WTC11 (cell line): ENCODE measurements at places on chromosomes 4 and X. TPM values are rescaled to one million over a fixed set of nuclear protein-coding genes. Genes with fewer than 3 reads are reported as not detected.

- DNase-seq = peak; percentile 64
These were observed 214.8 kb downstream of the CRLF2 start for GRCh38 chrX:997631-998137.

- DNase-seq = no peak
These were observed 221.0 kb upstream of the GPRIN3 start for GRCh38 chr4:89528526-89529133.

GRCh38 chr4:42309361-42310260 is 87.7 kb upstream of the SHISA3 start:
- DNase-seq = no peak

- peak; percentile 54 for DNase-seq
These were observed 58.0 kb upstream of the DDX3X start for GRCh38 chrX:41275661-41276609.

GRCh38 chr4:149409146-149409545 is 406.5 kb downstream of the IQCM start:
- no peak for DNase-seq

GRCh38 chr4:142984871-142985585 is 138.9 kb upstream of the INPP4B start:
- DNase-seq = peak; percentile 18

DNA sequence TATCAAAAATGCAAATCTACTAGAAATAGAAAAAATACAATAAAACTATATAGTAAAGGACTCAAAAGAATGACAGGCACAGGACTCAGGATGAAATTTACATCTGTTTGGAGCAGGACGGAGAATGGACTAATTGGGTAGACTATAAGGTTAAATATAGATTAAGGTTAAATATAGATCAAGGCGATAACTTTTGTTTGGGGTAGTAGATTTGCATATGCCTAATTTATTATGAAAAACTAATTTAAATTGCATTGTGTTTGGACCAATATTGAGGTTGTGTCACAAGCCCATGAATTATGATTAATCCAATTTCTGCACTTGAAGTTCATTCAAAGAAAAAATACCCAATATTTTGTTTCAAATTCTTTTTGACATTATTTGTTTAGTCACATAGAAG is 31.0 kb downstream of the MTHFD2L start:
- DNase-seq = no peak

DNA sequence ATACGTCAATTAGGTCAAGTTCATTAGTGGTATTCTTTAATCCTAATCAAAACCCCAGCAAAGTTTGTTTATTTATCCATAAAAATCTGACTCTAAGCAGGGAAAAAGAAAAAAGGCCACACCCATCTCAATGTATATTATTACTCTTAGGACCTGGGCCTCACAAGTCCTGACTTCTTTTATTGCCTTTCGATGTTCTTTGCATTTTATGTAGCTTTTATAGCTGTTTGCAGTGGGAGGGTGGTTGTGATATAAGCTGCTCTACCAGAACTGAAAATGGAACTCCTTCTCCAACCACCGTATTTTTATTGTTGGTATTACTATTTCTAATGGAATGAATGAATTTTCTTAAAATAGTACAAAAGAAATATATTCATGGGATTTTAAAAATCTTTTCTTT is 163.3 kb upstream of the FAM47C start:
- DNase-seq = no peak

DNA sequence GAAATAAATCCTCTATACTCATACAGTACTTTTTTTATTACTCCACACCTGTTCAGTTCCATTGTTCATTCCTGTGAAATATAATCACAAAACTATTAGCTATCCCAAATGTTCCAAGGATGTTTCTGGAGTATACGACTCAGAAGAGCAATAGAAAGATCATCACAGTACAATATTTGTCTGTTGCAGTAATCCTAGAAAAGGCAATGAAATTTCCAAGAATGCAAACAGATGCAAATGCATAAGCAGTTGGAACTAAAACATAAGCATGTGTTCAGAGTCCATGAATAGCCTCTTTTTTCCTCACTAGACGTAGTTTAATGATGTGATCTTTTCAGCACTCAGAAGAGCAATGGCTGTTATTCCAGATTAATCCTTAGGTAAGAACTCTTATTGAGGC is 55.2 kb downstream of the RTL3 start:
- DNase-seq = no peak

GRCh38 chr4:24248674-24249630 is 335.4 kb downstream of the DHX15 start:
- DNase-seq = no peak

GRCh38 chr4:99205153-99205979 is 13.7 kb downstream of the ADH6 start:
- no peak for DNase-seq

GRCh38 chr4:184024637-184025036 is 119.5 kb downstream of the STOX2 start:
- no peak for DNase-seq

DNA sequence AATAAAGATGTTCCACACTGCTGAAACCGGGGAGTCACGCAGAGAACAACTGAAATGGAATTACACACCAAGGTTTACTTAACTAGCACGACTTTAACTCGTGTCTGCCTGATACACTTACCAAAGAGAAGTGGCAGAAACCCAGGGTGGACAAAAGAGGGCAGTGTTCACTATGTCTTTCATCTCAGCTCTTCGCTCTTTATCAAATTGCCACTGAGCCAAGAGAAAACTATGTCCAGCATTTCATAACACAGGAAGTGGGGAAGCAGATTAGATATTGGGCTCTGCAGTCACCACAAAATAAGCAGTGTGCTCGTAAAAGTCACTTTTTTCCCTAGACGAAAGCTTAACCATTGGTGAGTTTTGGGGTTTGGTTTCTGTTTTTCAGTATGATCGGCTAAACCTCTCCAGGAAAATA is 155.7 kb downstream of the CHIC2 start:
- DNase-seq = no peak

DNA sequence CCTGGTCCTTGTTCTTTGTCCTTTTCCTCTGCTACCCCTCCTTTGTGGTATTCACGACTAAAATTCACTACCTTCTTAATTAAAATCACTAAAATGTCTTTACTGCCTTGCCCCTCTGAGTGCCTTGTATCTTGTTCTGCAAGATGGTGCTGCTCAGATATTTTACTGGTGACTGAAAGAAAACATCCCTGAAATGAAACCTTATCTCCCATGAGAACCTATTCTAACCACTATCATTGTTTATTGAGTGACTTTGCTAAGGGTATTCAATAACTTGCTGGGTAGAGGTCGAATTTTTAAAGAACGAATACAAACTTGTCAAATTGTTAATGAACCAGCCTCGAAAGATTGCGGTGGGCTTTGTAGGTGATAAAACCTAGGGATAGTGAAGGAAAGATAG is 52.8 kb downstream of the SPRY1 start:
- no peak for DNase-seq

- DNase-seq = no peak
These were observed 210.4 kb downstream of the PALLD start for GRCh38 chr4:168707205-168707604.

GRCh38 chr4:184064877-184065276 is 152.8 kb downstream of the ENPP6 start:
- DNase-seq = no peak

DNA sequence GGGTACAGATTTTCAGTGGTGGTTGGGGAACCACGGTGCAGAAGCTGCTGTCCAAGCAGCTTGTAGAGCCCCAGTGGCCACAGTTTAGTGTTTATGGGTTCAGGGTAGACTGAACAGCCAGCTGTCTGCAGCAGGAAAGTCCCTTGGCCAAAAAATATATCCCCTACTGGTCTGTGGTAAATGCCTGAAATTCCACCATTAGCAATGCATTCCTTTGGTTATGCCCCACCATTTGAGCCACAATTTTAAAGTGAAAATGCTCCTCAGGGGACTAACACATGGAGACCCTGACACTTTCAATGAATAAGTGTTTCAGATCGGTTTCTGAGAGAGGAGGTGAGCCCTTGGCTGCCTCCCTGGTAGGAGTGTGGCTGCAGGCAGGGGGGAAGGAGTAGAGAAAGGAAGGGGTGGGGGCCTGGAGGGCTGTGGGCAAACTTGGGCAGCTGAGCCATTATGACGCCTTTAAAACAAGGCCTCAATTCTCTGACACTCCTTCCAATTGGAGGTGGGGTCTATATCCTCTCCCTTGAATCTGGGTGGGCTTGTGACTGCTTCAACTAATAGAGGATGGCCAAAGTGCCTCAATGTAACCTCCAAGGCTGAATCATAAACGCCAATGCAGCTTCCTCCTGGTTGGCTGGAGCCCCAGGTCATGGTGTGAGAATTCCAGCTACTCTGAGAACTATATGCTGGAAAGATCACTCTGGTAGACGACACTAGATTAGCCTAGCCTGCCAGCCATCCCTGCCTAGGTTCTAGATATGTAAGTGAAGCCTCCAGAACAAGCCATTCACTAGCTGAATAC is 75.8 kb upstream of the ATP6AP2 start:
- DNase-seq = no peak

DNA sequence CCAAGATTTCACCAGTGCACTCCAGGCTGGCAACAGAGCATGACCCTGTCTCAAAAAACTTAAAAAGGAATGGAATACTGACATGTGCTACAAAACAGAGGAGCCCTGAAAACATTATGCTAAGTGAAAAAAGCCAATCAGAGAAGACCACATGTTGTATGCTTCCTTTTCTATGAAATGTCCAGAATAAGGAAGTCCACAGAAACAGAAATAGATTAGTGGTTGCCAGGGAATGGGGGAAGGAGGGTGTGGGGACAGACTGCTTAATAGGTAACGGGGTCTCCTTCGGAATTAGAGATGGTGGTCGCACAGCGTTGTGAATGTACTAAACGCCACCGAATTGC is 30.1 kb upstream of the KIAA0232 start:
- no peak for DNase-seq

- DNase-seq = no peak
These were observed 34.3 kb downstream of the PAPSS1 start for GRCh38 chr4:107685740-107686139.

DNA sequence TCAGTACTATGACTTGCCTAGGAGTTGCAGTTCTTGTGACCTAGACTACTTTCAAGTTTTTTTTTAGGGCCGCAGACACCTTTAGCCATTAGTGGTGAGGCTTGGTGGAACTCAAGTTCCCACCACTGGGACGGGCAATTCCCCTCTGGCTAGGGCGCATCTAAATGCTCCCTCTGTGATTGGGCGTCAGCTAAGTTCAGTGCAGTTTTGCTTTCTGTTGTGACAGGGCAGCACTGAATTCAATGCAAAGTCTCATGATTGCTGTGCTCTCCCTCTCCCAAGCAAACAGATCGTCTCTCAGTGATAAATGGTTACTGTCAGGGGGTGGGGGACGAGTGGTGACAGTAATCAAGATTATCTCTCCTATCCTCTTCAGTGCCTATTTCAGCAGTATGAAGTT is 52.7 kb upstream of the FRMPD3 start:
- DNase-seq = no peak

- no peak for DNase-seq
These were observed 818.4 kb upstream of the GRID2 start for GRCh38 chr4:91485415-91485814.

GRCh38 chr4:65646136-65646535 is 24.2 kb downstream of the EPHA5 start:
- no peak for DNase-seq

GRCh38 chr4:53456178-53456577 is 78.7 kb downstream of the FIP1L1 start:
- no peak for DNase-seq

GRCh38 chr4:6529021-6529420 is 46.0 kb upstream of the MAN2B2 start:
- DNase-seq = no peak

- no peak for DNase-seq
These were observed 36.9 kb upstream of the ADGRA3 start for GRCh38 chr4:22552812-22553211.

- DNase-seq = no peak
These were observed 134.5 kb upstream of the KLF3 start for GRCh38 chr4:38529189-38530115.

DNA sequence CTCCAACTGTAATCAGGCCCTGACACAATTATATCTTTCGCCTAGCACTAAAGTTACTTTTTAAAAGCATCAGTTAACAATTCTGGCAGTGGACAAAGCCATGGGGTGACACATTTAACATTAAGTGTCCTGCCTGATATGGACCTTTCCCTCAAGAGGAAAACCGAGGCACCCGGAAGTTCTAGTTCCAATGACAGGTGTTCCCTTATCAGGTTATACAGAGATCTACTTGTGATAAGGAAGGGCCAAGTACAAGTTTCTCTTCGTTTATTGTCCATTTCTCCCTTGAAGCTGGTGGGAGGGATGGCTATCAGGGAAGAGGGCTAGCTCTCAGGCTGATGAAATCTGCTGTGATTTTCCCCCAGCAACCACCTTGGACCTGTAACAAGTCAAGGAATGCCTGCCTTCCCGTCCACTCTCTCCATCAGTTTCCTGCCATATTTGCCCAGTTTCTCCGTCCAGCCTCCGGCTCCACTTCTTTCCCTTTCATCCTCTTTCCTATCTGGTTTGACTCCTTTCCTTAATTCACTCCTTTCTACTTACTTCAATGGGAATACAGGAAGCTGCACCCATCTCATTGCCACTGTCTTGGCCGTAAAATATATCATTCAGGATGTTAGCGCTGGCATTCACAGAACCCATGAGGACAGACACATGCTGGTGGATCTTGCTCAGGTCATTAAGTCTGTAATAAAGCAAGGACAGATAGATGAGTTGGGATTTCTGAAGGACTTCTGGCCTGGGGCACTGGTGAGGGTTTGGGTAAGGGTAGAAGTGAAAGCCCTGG is 95.0 kb downstream of the DGKK start:
- no peak for DNase-seq

DNA sequence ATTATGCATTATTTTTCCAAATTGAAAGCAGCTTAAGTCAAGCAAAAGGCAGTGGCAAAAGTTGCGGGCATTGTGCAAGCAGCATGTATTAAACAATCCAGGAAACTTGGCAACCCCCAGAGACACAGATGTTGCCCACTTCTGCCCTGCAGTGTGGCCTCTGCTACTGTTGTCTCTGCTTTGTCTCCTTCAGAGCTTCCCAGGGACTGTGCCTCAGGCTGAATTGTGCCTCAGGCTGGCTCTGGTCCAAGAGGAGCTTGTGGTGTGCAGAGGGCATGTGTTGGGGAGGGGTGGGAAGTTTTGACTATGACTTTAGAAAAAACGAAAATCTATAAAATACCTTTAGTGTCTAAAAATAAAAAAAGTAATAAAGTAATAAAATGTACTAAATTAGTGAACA is 201.4 kb downstream of the CCSER1 start:
- DNase-seq = no peak

Gene BEX1
- 45.2 to 49.3 TPM (median 46.8 TPM) in 3 replicates for total RNA-seq

Gene CXCL8
- total RNA-seq = not detected in 3 replicates

Gene PTCHD1
- total RNA-seq = 3.2 to 4.2 TPM (median 3.7 TPM) in 3 replicates

Gene DCAF8L2
- not detected in 3 replicates for total RNA-seq

Gene GRIA3
- 3.8 to 5.3 TPM (median 4.2 TPM) in 3 replicates for total RNA-seq

Gene RNF150
- total RNA-seq = 5.9 to 7.4 TPM (median 7.0 TPM) in 3 replicates

Gene FGF2
- total RNA-seq = 115 to 134 TPM (median 127 TPM) in 3 replicates

Gene OTUD6A
- 0.13 to 0.18 TPM (median 0.14 TPM) in 3 replicates for total RNA-seq

Gene AKAP4
- total RNA-seq = not detected in 3 replicates

Gene GAGE12E
- total RNA-seq = not detected in 3 replicates

Gene RHOXF2B
- 0.23 TPM in 1 of 3 replicates, not detected in the others for total RNA-seq

Gene FRAS1
- 77.8 to 82.0 TPM (median 78.1 TPM) in 3 replicates for total RNA-seq

Gene CTAG1B
- total RNA-seq = not detected in 3 replicates

Gene FANCB
- total RNA-seq = 12.3 to 13.2 TPM (median 13.2 TPM) in 3 replicates

Gene MAGEB17
- 0.27 to 0.63 TPM (median 0.41 TPM) in 3 replicates for total RNA-seq

Gene CHRDL1
- total RNA-seq = 11.1 to 11.5 TPM (median 11.5 TPM) in 3 replicates

Gene PLAC8
- total RNA-seq = 1.4 to 3.1 TPM (median 1.6 TPM) in 3 replicates

Gene FATE1
- not detected in 3 replicates for total RNA-seq

Gene GAGE2A
- 0.62 to 0.83 TPM in 2 of 3 replicates, not detected in the other for total RNA-seq
